NCI-H82 (cell line): ENCODE measurements at places on chromosomes 6 and 20.

DNA sequence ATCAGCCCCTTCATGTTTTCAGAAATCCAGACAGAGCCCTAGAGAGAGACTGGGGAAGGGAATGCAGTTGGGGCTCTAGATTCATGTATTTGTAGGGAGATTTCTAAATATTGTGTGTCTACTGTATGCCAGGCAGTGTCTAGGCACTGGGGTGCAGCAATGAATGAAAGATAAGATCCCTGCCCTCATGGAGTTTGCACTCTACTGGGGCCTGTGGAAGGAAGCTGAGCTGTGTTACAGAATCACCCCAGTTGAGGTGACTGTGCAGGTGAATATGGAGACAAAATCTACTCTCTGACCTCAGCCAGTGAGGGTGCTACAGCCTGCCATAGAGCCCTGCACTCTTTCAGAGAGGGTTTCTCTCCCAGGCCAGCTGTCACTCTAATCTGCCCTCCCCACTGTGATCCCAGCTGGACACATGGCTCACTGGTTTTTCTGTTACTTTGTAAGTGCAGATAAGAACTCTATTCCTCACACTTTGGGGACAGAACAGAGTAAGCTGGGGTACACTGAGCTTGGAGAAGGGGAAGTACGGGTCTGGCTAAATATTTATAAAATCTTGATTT, 69.2 kb upstream of the E2F3 start:
- DNase-seq, result peak; percentile 87

DNA sequence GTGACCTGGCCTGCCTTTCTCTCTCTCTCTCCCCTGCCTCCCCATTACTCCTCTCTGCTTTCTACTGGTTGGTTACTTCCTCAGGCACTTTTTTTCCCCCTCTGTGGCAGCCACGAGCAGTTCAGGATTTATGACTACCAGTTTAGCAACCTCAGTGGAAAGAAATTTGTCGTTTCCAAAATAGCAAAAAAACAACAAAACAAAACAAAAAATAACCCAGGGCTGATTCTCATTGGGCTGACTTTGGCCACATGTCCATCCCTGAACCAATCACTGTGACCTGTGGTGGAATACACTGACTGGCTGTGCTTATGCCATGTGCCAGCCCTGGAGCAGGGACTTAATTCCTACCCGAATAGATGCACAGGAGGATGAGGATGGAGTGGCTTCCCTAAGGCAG, 137.4 kb downstream of the TFAP2C start:
- no peak for DNase-seq

DNA sequence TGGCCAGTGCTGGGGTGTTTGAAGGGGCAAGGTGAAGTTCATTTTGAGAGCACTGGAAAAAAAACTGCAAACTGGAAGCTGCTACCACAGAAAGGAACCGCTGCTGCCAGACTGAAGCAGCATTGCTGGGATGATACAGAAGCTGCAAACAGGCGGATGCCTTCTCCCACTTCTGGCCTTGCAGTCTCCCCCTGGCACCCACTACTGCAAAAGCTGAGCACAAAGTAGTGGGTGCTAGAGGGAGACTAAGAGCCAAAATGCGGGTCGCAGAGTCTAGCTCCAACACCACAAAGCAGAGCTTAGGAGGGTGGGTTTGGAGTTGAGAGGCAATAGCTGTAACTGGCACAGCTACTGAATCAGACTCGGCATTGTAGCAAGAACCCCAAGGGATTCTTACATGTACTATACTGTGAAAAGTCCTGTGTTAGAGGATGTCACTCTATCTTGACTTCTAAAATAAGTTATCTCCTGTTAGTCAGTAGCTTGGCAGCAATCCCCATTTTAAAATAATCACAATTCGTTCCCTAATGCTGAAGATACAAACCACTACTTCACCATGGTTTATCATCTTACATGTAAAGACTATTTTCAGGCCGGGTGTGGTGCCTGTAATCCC, 44.0 kb upstream of the COL21A1 start:
- no peak for DNase-seq

GRCh38 chr6:112761740-112762139, 414.6 kb downstream of the RFPL4B start:
- DNase-seq, result no peak

- no peak for DNase-seq
These were observed 18.7 kb upstream of the SFT2D1 start for GRCh38 chr6:166361077-166361429.

GRCh38 chr6:80165143-80165542, 58.7 kb downstream of the BCKDHB start:
- DNase-seq, result no peak

GRCh38 chr6:170280689-170281045, 10.2 kb downstream of the DLL1 start:
- DNase-seq, result no peak

DNA sequence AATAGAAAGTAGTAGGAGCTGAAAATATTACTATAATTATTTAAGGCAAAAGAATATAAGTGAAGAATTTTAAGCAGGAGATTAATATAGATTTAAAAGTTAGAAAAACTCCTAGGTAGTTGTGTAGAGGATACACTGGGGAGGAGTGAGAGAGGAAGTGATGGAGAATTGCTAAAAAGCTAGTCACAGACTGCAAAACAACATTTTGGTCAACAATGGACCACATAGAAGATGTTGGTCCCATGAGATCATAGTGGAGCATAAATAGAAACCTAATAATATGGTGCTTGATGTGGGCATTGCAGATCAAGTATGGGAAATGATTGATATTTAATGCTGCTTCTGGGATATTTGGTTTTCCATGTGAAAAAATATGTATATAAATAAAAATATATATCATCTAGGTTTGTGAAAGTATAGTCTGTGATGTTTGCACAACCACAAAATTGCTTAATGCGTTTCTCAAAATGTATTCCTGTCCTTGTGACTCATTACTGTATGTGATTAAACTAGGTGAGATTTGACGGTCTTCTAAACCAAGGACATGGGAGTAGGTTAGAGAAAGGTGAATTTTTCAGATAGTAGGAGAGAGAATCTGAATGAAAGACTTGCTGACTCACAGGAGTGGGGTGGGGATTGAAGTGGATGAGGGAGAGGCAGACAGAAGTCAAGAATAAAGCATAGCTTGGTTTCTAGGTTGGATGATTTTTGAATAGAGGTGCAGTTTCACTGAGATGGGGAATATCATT, 174.0 kb downstream of the BCKDHB start:
- no peak for DNase-seq

DNA sequence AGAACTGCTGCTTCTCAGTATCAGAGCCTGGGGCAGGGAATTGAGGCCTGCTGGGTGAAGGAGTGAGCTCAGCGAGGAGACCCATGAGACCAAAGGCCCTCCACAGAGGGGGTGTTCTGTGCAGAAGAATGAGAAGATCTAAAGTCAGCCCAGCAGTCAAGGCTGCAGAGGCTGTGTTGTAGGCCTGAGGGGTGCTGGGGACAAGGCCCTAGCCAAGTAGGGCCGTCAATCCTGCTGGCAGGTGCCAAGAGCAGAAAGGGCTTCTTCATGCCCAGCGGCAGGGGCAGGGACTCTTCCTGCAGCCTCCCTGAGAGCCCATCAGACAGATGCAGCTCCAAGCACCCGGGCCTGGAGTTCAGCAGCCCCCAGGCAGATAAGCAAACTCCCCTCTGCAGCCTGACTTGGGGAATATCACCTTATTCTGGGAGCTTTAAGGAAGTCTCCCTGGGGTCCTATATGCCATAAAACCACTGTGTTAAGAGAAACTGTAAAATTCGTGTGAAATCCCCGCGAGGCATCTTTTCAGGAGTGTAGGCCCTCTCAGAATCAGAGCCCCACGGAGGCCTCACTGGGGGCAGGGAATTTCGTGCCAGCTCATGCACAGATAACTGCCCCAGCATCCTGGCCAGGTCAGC, 9.0 kb downstream of the CCDC167 start:
- no peak for DNase-seq

DNA sequence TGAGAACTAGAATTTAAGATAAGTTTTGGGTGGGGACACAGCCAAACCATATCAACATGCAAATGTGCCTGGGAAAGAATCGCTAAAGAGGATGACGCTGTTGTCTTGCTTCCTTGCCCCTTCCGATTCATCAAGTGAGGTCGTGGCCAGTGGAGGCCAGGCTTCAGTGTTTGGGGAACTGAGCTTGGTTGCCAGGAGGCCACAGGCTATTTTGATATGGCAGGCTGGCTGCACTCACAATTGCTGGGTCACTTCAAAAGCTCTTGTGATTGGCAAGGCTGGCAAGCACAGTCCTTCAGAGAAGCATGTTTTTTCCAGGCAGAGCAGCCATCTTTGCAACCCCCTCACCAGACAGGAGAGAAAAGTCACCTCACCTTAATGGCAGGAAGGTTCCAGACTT, 45.8 kb downstream of the SAMD5 start:
- DNase-seq, result no peak

- peak; percentile 30 for DNase-seq
These were observed 26.6 kb downstream of the ZC3H12D start for GRCh38 chr6:149458196-149458595.

DNA sequence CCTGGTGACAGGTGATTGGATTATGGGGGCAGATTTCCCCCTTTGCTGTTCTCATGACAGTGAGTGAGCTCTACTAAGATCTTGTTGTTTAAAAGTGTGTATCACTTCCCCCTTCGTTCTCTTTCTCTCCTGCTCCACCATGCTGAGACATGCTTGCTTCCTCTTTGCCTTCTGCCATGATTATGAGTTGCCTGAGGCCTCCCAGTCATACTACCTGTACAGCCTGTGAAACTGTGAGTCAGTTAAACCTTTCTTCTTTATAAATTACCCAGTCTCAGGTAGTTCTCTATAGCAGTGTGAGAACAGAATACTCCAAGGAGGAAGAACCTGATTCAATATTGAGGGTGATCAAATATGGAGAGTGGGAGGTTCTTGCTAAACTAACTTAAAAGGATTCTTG, 724.9 kb downstream of the DOK5 start:
- no peak for DNase-seq

GRCh38 chr20:10596710-10597121, 77.1 kb downstream of the JAG1 start:
- no peak for DNase-seq

DNA sequence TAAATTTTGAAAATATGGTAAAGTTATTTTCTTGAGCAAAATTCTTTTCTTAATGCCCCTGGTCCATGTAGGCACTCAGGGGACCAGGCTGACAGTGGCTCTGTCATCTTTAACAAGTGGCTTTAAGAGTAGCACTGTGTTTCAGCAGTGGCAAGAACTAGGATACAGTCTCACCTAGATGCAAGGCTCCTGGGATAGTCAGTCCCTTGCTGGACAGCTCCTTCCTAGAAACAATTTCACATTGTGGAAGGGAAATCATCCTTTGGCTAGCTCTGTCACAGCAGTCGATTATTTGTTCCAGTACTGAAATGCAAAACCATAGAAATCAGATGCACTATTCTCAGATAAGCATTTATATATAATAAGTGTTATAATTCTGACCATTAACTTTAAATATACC, 175.4 kb upstream of the KCNQ5 start:
- DNase-seq, result no peak
